ENCODE measurements at places on chromosomes 2 and 18. TPM values are rescaled to one million over a fixed set of nuclear protein-coding genes. Genes with fewer than 3 reads are reported as not detected.
A peak's percentile ranks its signal among the peaks of the same experiment; 100 is the strongest.

GRCh38 chr2:99593692-99594427 lies 104.0 kb upstream of the REV1 start:
- no peak for DNase-seq

DNA sequence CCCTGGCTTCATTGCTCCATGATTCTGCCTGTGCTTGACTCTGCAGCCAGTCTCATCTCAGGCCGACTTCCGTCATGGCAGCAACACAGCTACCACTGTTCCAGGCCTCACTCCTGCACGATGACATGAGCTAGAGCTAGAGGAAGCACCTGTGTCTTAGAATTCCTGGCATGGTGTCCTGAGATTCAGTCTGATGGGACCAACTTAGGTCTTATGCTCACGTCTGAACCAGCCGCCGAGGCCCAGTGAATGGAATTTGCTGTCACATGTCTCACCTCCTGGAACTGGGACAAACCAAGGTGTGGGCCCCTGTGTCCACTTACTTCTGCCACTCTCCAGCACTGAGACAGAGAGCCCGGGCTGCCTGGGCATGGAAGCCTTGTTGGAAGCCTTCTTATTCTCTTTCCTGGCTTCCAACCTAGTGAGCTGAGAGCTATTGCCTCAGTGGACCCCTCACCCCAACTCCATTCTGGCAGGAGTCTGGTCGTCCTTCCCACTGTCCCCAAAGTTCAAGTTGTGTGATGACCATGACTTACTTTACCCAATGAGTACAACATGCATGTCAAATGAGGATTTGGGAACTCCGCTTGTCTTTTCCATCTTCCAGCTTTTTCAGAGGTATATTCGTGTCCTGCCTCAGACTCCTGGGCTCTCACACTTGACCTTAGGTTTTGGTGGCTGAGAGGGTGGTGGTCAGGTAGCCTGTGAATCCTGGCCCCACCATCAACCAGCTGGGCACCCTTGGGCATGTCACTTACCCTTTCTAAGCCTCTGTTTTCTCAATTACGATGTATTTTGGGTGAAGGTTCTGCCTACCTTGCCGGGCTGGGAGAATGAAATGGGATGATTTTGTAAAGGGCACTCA lies 39.1 kb upstream of the HS6ST1 start:
- DNase-seq: no peak

- DNase-seq: peak; percentile 40
Measured at GRCh38 chr18:11955239-11956029, 25.9 kb upstream of the IMPA2 start.

- DNase-seq: no peak
Measured at GRCh38 chr2:239311132-239312040, 89.4 kb downstream of the HDAC4 start.

- no peak for DNase-seq
Measured at GRCh38 chr2:45190481-45190942, 181.3 kb upstream of the SIX2 start.

DNA sequence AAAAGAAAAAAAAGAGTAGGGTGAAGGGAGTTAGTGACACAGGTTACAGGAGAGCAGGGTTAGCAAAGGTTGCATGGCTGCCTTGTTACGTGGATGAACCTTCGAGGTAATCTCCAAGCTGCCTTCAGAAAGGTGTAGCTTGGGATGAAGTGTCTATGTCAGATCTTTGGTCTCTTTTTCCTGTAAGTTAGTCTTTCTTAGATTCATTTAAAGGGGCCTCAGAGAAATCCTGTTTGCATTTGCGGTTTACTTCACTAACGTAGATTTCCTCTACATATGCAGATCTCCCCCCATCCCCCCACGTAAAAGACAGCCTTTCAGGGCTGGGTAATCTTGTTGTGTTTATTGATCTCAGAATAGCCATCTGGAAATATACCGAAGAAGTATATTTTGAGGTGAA lies 83.7 kb downstream of the MTA3 start:
- DNase-seq: no peak

DNA sequence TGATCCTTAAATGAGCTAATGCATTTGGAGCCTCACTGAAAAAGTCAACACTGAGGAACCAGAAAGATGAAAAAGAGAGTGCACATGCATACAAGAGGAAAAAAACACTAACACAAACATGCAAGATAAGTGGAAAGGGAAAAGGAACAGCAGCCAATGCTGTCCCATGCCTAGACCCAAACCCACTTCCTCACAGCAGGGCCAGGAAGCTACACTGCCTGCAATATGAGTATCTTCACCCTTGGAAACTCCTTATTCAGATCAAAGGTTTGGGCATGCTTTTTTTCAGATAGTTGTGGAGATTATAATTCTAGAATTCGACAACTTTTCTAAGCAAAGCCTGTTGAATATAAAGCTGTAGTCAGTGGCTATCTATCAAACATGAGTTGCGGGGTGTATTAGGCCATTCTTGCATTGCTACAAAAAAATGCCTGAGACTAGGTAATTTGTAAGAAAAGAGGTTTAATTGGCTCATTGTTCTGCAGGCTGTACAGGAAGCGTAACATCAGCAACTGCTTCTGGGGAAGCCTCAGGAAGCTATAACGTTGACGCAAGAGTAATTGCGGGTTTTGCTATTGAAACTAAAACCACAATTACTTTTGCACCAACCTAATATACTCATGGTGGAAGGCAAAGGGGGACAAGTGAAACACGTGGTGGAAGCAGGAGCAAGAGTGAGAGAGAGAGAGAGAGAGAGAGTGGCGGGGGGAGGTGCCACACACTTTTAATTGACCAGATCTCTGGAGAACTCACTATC lies 138.2 kb downstream of the MBD2 start:
- DNase-seq: no peak

- DNase-seq: no peak
Measured at GRCh38 chr18:3970929-3971328, 484.2 kb downstream of the DLGAP1 start.

DNA sequence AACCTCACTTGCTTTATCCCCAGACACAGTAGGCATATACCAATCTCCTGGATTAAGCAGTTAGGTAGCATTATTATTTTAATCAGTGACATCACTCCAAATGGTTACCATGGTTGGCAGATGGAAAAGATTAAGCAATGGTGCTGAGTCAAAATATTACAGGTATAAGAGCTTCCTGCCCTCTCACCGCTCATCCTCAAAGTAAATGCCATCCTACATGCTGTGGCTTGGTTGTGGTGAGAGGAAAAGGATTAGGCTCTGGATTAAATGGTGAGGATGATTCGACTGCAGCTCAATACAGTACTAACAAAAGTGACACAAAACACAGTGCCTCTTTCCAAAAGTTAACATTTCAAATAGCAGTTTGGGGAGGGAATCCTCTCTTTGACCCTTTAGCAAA lies 108.9 kb upstream of the ACAA2 start:
- no peak for DNase-seq

GRCh38 chr2:11899264-11899818 lies 152.9 kb downstream of the LPIN1 start:
- no peak for DNase-seq

DNA sequence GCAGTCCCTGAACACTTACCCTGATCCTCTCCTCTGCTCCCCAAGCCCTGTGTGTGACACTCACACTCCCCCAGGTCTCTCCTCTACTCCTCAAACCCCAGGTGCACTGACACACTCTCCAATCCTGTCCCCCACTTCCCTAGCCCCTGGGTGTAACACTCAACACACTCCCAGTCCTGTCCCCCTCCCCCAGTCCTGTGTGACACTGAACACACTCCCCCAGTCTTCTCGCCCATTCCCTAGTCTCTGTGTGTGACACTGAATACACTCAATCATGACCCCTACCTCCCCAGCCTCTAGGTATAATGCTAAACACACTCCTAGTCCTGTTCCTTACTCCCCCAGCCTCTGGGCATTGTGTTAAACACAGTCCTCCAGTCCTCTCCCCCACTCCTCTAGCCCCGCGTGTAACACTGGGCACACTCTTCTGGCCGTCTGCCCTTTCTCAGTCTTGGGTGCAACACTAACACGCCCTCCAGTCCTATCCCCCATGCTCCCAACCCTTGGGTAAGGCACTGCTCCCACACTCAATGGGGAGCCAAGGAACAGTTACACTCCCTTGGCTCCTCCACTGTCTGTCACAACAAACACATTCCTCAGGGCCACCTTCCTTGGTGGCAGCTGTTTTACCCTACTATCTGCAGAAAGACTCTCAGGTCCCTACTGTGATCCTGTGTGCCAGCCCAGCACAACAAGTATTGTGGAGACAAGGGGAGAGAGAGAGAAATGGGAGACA lies 82.5 kb upstream of the PKDCC start:
- no peak for DNase-seq

GRCh38 chr2:133943108-133943507 lies 310.8 kb upstream of the MGAT5 start:
- DNase-seq: no peak

DNA sequence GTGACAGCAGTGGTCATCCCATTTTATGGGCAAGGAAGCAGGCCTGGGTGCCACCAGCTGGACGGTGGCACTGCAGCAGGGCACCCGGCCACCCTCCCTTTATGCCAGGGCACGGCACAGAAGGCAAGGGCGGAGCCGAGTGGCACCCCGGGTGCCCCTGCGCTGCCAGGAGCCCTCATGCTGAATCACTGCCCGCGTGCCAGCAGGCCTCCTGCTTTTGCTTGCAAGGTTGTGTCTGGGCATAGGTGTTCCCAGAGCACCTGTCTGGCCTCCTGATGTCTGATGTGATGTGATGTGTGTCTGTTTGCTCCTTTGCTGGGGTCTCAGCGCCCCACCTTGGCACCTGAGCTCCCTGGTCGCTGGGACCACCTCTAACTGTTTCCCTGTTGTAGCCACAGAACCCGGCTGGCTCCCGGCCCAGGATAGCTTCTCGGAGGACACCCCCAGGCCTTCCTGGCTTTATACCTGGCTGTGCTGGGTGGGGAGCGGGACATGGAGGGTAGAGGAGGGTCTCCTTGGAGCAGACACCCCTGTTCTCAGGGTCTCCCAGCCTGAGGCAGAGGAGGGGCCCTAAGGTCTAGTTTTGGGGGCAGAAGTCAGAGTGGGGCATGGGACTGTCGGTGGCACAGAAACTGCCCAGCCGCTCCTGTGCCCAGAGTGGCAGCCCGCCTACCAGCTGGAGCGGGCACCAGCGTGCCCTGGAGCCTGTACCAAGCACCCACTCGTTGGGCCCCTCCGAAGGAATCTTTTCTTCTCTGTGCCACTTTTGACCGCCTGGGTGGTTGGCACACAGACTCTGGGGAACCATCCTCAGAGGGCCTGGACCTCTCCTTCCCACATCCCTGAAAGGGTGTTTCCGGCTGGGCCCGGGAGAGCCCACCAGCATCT lies 3.6 kb downstream of the GPC1 start:
- DNase-seq: no peak

- DNase-seq: no peak
Measured at GRCh38 chr18:8942021-8942908, 160.2 kb upstream of the NDUFV2 start.

GRCh38 chr2:37615804-37616676 lies 55.4 kb downstream of the CDC42EP3 start:
- DNase-seq: no peak

- DNase-seq: peak; percentile 78
Measured at GRCh38 chr18:53380063-53380639, 844.3 kb downstream of the MBD2 start.

GRCh38 chr18:47110492-47111274 lies 39.6 kb downstream of the HDHD2 start:
- DNase-seq: no peak

DNA sequence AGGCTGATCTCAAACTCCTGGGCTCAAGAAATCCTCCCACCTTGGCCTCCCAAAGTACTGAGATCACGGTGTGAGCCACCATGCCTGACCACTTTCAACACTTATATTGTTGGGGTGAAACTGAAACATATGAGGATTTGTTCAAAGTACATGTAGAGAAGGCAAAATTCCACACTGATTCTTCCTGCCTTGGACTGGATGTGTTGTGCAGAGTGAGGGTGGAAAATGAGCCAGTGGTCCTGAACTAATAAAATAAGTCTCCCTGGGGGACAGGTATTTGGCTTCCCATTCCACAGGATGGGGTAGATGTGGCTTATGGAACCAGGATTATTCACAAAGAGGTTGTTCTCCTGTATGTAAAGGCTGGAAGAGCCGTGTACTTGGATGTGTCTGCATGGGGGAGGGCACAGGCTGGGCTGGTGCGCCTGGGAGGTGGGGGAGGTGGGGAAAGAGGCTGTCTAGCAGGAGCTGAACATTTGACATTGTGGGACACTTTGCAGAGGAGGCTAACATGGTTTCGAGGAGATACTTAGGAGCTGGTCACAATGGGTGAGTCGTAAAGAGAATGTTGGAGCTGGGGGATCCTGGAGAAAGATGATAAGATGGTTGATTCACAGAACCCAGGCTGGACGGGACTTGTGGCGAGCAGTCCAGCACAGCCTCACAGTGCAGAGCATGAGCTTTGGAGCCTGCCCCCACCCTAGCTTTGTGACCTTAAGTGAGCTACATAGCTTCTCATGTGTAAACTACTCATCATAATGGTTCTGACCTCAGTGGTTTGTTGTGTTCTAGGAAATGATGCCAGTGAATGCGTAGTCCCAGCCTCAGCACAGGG lies at the start of gene TXNDC2:
TXNDC2 (plus strand) TSS at position 804 of the 835 bp plus-strand sequence. CDS start 708 bp downstream, outside the sequence.
- no peak for DNase-seq

DNA sequence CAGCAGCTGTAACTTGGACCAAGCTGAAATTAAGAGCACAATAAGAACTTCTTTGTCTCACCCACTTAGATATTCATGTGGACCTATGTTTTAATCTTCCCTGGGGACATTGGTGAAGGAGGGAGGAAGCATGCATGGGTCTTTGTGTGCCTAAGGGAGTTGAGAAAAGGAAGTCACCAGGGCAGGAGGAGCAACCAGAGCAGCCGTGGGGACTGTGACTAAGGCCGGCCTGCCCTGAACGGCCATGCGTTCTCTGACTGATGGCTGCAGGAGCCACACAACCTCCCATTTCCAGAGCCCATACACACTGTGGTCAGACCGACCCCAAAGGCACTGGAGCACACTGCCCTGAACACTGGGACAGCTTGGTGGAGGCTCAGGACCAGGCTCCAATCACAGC lies 43.7 kb upstream of the SLC35G4 start:
- no peak for DNase-seq

DNA sequence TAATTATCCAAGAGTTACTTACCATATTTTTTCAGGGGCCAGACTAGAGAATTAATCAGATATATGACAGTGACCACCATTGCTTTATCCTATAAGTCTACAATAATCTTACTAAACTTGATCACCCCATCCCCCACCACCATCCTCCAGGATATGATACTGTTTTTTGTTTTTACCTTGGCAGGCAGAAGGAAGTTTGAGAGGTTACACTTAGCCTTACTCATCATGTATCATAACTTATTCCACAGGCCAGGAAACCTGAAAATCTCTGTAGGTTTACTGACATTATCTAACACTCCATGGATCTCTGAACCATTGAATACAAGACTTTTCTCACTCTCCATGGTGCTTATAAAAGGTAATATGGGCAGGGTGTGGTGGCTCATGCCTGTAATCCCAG lies 602.7 kb downstream of the KCNJ3 start:
- no peak for DNase-seq

FIGN gene
- polyA plus RNA-seq: 1.1 TPM

VIL1 gene
- 10.5 TPM for polyA plus RNA-seq

NPAS2 gene
- polyA plus RNA-seq: 8.4 TPM

SP9 gene
- not detected for polyA plus RNA-seq

BOLL gene
- not detected for polyA plus RNA-seq

KCNS3 gene
- polyA plus RNA-seq: 4.4 TPM

CFAP65 gene
- 0.73 TPM for polyA plus RNA-seq

EML6 gene
- polyA plus RNA-seq: 1.7 TPM

CAPN10 gene
- 26.3 TPM for polyA plus RNA-seq

CRACDL gene
- polyA plus RNA-seq: 4.3 TPM

NPHP1 gene
- polyA plus RNA-seq: 18.3 TPM

PTCD3 gene
- 34.1 TPM for polyA plus RNA-seq

LRATD1 gene
- 4.2 TPM for polyA plus RNA-seq
